ENCODE measurements at places on chromosomes 3 and 15.

DNA sequence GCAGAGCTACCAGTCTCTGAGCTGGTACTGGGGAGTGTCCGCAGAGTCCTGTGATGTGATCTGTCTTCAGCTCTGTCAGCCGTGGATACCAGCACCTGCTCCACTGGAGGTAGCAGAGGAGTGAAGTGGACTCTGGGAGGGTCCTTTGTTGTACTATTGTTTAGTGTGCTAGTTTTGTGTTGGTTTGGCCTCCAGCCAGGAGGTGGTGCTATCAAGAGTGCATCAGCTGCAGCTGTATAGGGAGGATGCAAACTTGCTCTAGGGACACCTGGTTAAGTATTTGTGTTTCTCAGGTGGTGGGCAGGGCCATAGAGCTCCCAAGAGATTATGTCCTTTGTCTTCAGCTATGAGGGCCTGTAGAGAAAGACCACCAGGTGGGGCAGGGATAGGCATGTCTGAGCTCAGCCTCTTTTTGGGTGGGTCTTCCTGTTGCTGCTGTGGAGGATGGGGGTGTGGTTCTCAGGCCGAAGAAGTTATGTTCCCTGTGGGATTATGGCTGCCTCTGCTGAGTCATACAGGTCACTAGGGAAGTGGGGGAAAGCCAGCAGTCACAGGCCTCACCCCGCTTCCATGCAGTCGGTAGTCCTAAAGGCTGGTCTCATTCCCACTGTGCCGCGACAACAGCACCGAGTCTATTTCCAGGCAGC lies 443.2 kb upstream of the TBL1XR1 start:
- DNase-seq, result no peak

- no peak for DNase-seq
Measured at GRCh38 chr15:32033186-32033890, 3.0 kb downstream of the CHRNA7 start.

- no peak for DNase-seq
Measured at GRCh38 chr15:38050529-38051448, 116.3 kb downstream of the TMCO5A start.

GRCh38 chr3:50545781-50546180 lies 21.8 kb downstream of the C3orf18 start:
- DNase-seq, result no peak

GRCh38 chr15:27328186-27328585 lies 357.2 kb downstream of the GABRG3 start:
- DNase-seq, result no peak

DNA sequence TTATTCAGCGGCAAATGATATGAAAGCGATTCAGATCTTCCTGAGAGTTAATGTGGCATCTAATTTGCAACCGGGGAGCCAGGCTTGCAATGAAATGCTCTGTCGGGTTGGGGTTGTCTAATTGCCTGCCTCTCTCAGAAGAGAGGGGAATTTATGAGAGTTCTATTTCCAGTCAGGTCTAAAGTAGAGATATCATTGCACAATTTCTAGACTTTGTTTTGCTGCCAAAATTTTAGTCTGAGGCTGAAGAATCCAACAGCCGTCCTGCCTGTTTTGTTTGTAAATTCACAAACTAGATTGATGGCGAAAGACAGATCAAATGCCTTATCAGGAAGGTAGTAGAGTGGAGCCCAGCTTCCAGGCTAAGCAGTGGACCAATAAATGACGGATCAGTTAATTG lies 610 bp downstream of the LIPC start:
- DNase-seq, result no peak

DNA sequence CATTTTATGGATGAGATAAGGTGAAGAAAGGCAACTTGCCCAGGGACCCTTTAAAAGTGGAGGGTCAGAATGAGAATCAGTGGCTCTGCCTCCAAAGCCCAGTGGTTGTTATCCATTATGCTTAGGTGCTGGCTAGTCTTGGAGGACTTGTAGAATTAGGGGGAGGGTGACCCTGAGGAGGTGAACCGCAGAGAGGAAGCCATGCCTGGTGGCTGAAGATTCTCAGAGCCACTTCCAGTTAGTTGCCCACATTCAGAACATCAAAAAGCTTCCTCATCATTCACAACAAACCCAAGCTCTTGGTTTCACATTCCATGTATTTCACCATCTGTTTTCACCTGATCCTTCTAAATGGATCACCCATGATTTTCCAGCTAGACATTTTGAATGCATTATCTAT lies 11.2 kb downstream of the EBLN2 start:
- DNase-seq, result no peak

GRCh38 chr15:69161079-69161877 lies 843 bp downstream of the GLCE start:
- DNase-seq, result peak; percentile 12

DNA sequence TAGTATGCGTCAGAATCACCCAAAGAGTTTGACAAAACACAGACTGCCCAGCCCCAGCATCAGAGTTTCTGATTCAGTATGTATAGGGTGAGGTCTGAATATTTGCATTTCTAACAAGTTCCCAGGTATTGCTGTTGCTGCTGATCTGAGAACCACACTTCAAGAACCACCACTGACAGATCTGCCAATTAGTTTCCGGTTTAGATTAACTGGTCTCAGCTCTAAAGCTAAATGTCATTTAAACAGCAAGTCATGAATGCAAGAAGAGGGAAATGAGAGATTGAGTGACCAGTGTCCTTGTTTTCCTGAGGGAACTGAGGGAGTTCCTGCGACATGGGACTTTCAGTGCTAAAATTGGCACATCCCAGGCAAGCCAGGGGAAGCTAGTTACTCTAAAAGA lies 305.0 kb downstream of the ZNF385D start:
- no peak for DNase-seq

- DNase-seq, result no peak
Measured at GRCh38 chr3:149442851-149443544, 31.5 kb upstream of the TM4SF4 start.

- DNase-seq, result no peak
Measured at GRCh38 chr3:138227650-138228049, 40.5 kb downstream of the ARMC8 start.

DNA sequence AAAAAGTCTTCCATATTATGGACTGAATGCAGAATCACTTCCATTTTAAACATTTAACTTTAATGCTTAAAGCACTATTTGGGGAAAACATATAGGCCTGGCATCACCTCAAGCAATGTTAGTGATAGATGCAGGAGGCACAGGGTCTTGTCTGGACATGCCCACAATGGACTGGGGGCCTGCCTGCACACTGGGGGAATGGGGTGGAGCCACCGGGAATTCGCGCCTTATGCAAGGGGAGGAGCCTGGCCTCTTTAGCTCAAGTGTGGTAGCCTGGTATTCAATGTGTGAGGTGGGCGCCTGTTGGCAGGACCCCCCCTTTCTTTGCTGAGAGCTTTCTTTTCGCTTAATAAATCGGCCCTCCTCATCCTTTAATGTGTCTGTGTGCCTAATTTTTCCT lies 29.9 kb downstream of the ACKR4 start:
- DNase-seq, result no peak

DNA sequence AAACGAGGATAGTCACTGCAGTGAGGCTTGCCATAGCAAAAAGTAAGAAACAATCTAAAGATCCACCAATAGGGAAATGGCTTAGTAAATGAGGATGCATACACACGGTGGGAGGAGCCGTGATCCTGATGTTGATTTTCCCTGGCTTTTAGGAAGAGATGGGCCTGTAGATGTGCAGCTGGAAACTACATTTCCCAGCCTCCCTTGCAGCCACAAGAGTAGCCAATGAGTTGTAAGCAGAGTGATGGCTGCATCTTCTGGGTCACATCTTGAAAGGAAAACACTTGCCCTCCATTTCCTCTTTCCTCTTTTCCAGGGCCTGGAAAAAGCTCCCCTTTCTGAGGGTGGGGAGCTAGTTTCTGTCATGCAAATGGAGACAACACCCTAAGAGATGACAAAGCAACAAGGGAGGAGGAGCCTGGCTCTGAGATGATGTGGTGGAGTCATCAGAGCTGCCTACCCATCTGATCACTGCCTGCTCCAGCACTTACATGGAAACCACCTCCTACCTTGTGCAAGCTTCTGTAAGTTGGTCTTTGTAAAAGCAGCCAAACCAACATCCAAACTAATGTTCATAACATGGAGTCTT lies 139.1 kb downstream of the TLE3 start:
- DNase-seq, result no peak

GRCh38 chr15:89414571-89414970 lies 79.9 kb upstream of the POLG start:
- no peak for DNase-seq

DNA sequence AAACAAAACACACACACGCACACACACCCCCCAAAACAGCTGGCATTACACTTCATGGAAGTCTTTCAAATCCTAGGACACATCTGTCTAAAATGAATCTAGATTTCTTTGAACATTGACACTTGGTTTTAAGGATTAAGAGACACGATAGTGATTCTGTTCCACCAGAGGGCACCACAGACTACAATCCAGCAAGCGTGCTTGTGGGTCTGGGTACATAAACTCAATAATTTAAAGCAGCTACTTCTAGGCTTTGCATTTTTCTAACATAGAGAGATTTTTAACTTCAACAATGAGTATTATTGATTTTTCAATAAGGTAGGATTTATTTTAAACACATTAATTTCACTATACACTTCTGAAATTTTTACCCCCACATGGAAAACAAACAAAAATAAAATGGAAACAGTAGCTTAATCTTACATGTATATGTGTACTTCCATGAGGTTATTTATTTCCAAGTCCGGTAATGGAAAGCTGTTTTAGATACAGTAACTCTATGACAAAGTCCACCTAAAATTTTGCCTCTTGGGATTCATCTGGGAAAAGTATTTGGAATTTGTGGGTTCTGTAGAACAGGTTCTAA lies 564.0 kb upstream of the TGFBR2 start:
- peak; percentile 47 for DNase-seq

GRCh38 chr3:57787867-57788623 lies 31.9 kb downstream of the SLMAP start:
- DNase-seq, result no peak

GRCh38 chr3:122235147-122235546 lies 51.7 kb downstream of the CASR start:
- DNase-seq, result no peak

- no peak for DNase-seq
Measured at GRCh38 chr15:59812250-59812870, 123.2 kb upstream of the BNIP2 start.

DNA sequence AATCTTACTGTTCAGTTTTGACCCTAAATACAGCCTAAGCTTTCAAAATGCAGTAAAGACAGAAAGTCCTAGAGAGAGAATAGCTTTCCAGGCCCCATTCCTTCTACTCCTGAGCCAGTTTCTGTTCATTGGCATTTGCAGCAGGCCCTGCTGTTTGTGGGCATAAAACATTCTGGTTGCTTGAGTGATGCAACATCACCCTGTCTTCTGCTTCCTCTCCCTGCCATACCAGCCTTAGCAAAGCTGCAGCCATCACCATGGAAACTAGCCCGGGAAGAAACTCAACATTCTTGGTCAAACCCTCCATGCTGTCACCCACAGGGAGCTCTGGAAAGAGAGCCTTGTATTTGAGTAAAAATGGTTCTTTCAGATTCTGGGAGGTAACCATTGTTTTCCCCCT lies 325.7 kb downstream of the MAGI1 start:
- DNase-seq, result no peak

- no peak for DNase-seq
Measured at GRCh38 chr15:42087926-42088800, 6.2 kb downstream of the PLA2G4D start.

DNA sequence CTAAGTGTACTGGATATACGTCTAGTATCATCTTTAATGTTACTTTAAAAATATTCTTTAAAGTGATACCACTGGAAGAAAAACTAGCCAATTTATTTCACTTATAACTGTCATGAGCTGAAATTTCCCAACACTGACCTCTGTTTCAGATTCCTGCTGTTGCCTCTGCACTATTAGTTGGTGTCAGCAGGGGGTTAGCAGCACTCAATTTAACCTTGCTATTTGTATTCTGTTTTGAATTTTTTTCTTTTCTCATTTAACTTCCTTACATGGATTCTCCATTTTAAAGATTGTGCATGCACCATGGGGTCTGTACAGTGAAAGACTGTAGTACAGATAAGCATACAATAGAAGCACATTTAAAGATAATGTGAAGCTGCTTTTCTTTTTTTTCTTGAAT lies 169.2 kb downstream of the UBE2E2 start:
- DNase-seq, result no peak

DNA sequence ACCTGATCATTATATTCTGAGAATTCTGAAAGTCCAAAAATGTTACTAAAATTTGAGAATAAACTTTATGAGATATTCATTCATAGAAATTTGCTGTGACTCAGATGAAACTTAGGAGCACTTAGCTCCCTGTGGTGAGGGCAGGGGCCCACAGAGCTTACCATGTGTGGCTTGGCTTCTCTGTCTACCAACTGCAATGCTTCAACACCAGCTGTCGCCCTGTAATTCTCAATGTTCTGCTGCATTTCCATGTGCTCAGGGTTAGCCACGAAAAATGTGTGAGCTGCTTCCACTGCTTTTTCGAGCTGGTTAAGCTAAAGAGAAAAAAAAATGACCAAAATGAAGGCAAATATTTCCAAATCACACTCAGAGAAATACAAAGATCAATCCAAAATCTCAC lies 125.6 kb downstream of the P3H2 start:
- no peak for DNase-seq

DNA sequence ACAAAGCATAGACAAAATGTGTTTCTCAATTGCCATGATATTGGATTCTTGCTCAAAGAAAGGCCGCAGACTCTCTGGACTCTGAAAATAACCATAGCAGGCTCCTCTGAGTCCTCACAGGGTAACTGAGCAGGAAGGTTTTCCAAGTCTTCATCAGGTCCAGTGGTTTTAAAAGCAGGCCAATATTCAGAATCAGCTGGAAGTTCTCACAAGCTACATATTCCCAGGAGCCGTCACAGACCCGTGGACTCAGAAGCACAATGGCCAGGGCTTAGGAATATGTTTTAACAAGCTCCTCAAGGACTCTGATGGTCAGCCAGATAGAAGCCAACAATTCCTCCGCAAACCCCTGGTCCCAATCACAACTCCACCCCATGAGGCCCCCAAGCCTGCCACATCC lies 256.1 kb upstream of the ADAMTS9 start:
- DNase-seq, result no peak

GRCh38 chr15:92492551-92493115 lies 99.0 kb downstream of the ST8SIA2 start:
- DNase-seq, result no peak

- no peak for DNase-seq
Measured at GRCh38 chr15:98804057-98804380, 155.7 kb downstream of the IGF1R start.

- no peak for DNase-seq
Measured at GRCh38 chr3:47985381-47985780, 30.8 kb downstream of the MAP4 start.

DNA sequence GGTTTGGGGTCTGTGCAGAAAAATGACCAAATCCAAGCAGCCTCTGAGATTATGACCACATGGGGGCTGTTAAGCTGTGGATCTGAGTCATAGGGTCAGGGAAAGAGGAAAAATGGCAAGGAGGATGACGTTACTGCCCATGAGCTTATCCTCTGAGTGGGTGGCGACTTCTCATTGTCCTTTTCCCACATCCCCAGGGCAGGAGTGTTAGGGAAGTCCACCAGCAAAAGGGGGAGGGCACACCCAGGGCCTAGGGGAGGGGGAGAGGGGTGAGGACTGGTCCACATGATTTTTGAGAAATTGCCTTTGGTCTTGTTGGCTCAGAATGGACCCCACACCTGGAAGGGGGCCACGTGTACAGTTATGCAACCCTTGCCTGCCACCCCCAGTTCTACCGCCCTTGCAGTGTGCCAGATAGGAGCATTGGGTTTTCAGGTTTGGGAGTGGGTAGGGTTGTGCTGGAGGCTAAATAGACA lies 2.6 kb downstream of the CD276 start:
- no peak for DNase-seq

GRCh38 chr15:94412979-94413746 lies 181.8 kb downstream of the MCTP2 start:
- no peak for DNase-seq

GRCh38 chr3:67783281-67784250 lies 129.2 kb upstream of the SUCLG2 start:
- no peak for DNase-seq
